Heart right ventricle (tissue), 16 donors: ENCODE measurements at places on chromosomes 12 and 14. TPM values are rescaled to one million over a fixed set of nuclear protein-coding genes. Genes with fewer than 3 reads are reported as not detected.
A peak's percentile ranks its signal among the peaks of the same experiment; 100 is the strongest.

- no peak for DNase-seq
Observed at GRCh38 chr14:53766106-53766505, 190.5 kb downstream of the BMP4 start.

DNA sequence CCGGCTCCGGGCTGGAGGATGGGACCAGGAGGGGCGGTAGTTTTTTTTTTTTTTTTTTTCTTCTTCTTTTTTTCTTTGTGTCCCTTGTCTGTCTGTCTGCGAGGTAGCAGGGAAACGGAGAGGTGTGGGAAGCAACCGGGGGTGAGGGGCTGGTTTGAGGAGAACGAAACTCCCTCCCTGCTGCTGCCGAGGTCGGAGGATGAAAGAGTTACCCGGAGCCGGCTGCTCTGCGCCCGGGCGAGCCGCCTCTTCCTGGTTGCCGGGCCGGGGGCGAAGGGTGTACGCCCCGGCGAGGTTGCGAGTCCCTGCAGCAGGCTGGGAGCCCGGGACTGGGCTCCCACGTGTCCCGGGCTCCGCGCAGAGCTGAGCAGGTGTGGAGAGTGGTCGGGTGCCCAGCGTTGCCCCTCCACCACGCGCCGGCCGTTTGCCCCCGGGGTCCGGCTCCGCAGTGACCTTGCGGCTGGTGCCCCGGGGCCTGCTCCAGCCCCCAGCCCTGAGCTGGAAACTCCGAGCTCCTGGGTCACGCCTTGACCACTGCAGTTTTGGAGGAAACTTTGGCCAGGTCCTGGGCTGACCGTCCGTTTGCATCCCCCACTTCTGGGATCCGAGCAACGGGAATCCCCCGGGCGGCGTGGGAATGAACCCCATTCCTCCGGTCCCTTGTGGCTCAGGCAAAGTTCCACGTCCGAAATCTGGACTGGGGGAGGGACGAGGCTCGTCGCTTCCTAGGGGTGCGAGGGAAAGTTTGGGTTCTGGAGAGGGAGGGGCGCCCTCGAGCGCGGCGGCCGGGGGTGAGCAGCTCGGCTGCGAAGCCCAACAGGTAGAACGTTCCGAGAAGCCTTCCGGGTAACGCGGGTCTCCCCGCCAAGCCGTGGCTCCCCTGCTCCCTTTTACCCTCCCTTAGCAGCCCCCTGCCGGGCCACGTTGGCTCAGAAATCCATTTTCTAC, 1.3 kb downstream of the CHST11 start:
- peak; percentile 31 for DNase-seq

DNA sequence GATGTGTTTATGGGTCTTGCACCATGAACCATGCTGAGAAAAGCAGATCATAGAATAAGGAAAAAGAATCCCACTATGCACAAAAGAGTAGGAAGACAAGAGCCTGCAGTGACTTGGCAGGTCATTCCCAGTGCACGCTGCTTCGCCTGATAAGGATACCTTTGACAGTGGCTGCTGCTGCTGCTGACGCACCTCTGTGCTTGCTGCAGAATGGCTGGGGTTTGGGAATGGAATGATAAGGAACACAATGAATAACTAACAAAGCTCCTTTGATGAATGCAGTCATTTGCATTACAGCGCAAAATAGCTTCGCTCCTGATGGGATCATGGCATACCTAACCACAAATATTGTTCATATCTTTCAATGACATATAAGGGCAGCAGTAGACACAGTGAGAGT, 278.7 kb downstream of the PDZRN4 start:
- no peak for DNase-seq

NR4A1 gene
- total RNA-seq = 155 TPM

SYCP3 gene
- not detected for total RNA-seq

DNA sequence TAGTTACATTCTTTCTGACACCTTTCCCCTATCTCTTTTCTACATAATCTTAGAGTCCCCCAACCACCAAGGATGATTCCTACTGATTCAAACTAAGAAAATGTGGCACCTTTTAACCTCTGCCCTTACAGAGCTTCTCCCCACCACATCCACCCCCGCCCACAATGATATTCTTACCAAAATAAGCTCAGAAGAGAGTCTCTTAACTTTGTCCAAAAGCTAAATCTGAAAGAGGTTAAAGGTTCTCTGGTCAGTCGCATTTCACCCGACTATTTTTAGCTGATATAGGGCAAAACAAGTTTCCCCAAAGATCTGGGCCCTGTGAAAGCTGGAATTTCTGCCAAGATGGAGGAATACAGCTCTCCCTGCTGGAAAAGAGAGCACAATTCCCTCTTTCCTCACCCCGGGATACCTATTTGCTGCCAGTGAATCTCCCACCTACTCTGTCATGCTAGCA, 128.6 kb downstream of the ZFP36L1 start:
- DNase-seq = no peak

KRT83 gene
- total RNA-seq = not detected

GRCh38 chr14:106174206-106174605, 647.8 kb downstream of the TMEM121 start:
- DNase-seq = no peak
